HFFc6 (cell line): ENCODE measurements at places on chromosomes 7 and 10.

DNA sequence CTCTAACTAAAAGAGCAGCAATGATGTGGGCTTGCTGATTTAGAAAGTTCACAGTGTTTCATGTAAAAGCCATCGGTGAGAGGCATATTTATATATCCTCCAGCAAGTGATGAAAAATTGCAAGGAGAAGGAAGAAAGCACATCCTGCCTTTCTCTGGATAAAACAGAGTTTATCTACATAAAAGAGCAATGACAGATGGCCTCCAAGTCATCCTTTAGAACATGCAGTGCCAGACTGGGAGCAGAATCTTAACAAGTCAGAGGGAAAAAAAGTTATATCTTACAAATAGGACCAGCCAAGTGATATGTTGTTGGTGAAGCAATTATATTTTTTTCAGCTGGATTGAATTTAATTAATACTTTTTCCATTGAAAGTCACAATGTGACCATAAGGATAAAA is 253.8 kb upstream of the MGMT start:
- DNase-seq, result no peak

GRCh38 chr7:104938741-104939390 is 75.1 kb upstream of the KMT2E start:
- DNase-seq, result no peak

GRCh38 chr10:77622889-77623291 is 14.7 kb downstream of the KCNMA1 start:
- no peak for DNase-seq

- DNase-seq, result no peak
These were observed 18.6 kb upstream of the VCL start for GRCh38 chr10:73979141-73979808.

- DNase-seq, result no peak
These were observed 147.8 kb downstream of the ELAPOR2 start for GRCh38 chr7:86911659-86912058.

- DNase-seq, result no peak
These were observed 54.8 kb downstream of the ASAH2B start for GRCh38 chr10:50794490-50794889.

GRCh38 chr7:82435769-82436168 is 7.8 kb downstream of the CACNA2D1 start:
- DNase-seq, result no peak

DNA sequence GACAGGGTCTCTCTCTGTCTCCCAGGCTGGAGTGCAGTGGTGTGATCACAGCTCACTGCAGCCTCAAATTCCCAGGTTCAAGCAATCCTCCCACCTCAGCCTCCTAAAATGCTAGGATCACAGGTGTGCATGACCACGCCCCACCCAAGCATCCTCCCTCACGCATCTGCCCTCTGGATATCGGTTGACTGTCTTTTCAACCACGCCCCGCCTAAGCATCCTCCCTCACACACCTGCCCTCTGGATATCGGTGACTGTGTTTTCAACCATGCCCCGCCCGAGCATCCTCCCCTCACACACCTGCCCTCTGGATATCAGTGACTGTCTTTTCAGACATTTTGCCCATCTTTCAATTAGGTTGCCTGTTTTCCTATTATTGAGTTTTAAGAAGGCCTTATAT is 140.5 kb downstream of the MAD1L1 start:
- no peak for DNase-seq

DNA sequence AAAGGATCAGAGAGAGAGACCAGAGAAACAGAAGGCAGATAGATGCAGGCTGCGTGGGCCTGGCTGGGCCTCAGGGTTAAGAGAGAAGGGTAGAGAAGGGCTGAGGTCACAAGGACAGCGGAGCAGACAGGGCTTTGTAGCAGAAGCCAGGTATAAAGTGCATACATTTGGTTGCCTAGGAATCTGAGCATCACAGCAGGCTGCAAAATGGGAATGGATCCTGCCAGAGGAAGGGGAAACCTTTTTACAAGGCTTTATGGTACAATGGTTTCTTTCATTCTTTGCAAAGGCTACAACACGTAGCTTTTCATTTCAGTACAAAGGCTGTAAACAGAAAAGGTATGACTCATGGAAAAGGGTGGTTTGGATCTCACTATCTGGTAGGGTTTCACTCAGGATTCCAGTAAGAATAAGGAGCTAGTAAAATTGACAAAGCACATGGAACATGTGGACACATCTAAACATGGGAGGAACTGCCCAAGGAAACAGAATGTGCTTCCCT is 275.1 kb downstream of the DOCK4 start:
- peak; percentile 12 for DNase-seq
